ENCODE measurements at places on chromosomes 12 and 14. TPM values are rescaled to one million over a fixed set of nuclear protein-coding genes. Genes with fewer than 3 reads are reported as not detected.
A peak's percentile ranks its signal among the peaks of the same experiment; 100 is the strongest.

DNA sequence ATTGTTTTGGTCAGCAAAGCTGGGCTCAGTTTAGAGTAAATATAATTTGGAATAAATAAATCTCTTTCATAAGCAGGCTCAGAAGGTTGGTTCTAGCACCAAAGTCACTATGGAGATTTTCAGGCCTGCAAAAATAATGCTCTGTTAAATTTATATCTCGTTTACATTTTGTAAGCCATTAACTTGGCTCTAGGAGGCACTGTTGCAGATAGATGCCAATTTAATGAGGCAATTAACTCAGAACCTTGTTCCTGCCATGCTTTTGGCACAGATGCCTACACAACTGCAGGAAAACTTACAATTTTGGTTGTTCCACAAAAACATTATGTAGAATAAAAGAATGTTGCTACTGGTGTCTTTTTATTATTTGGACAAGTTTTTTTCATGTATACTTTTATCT, 428.1 kb downstream of the FLRT2 start:
- no peak for DNase-seq

GRCh38 chr12:104352106-104352713, 48.7 kb downstream of the EID3 start:
- no peak for DNase-seq

GRCh38 chr14:103000291-103000921, 56.9 kb downstream of the CDC42BPB start:
- peak; percentile 71 for DNase-seq

AMN gene
- 0.14 TPM for total RNA-seq
